ENCODE measurements at places on chromosomes 11 and 22.

- no peak for ATAC-seq
Observed at GRCh38 chr11:29389793-29390192, 627.0 kb downstream of the KCNA4 start.

- ATAC-seq, result no peak
Observed at GRCh38 chr22:43434275-43434927, 22.6 kb downstream of the MPPED1 start.

DNA sequence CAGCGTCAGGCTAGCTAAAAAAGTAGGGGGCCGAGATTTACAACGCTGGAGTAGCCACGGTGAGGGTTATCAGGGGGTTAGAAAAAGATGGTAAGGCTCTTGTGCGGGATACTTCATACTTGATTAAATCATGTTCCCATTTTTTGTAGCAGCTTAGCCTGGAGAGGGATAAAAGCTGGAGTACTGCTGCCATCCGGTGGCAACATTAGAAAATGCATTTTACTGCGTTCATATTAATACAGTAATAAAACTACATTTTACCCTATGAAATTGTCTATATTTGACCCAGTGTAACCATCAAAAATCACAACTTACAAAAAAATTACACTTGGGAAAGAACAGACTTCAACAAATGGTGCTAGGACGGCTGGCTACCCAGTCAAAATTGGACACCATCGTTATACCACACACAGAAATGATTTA is 17.3 kb downstream of the RPUSD4 start:
- ATAC-seq, result peak; percentile 37

- no peak for ATAC-seq
Observed at GRCh38 chr22:45224331-45224730, 16.4 kb downstream of the KIAA0930 start.

- ATAC-seq, result no peak
Observed at GRCh38 chr11:40274017-40274416, 1185.4 kb downstream of the LRRC4C start.

GRCh38 chr11:2164861-2165555 is 4.0 kb upstream of the INS start:
- no peak for ATAC-seq

DNA sequence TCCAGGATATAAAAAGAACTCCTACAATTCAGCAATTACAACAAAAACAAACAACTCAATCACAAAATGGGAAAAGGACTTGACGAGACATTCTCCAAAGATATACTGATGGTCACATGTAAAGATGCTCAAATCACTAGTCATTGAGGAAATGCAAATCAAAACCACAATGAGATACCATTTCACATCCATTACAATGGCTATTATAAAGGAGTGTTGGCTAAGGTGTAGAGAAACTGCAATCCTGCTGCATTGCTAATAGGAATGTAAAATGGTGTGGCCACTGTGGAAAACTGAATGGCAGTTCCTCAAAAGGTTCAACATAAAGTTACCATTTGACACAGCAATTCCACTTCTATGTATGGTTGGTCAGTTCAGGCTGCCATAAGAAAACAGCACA is 11.8 kb upstream of the TBCEL start:
- ATAC-seq, result no peak

GRCh38 chr11:3613998-3614741 is 27.6 kb downstream of the ART5 start:
- peak; percentile 18 for ATAC-seq

GRCh38 chr11:36002796-36003195 is 58.9 kb downstream of the LDLRAD3 start:
- no peak for ATAC-seq
